ENCODE measurements at places on chromosomes 6 and 20.

GRCh38 chr6:55174211-55175026, at the start of gene HCRTR2:
Gene HCRTR2 (plus strand): TSS chr6:55174515. CDS start chr6:55174588, 73 bp downstream.
- DNase-seq, result no peak

- peak; percentile 71 for DNase-seq
Observed at GRCh38 chr6:162907876-162908481, 180.2 kb downstream of the PACRG start.

- DNase-seq, result no peak
Observed at GRCh38 chr20:63652192-63652980, 838 bp downstream of the STMN3 start.

- no peak for DNase-seq
Observed at GRCh38 chr6:138677538-138677937, 96.0 kb upstream of the CCDC28A start.

- peak; percentile 85 for DNase-seq
Observed at GRCh38 chr6:70709826-70710225, 42.1 kb downstream of the SMAP1 start.

DNA sequence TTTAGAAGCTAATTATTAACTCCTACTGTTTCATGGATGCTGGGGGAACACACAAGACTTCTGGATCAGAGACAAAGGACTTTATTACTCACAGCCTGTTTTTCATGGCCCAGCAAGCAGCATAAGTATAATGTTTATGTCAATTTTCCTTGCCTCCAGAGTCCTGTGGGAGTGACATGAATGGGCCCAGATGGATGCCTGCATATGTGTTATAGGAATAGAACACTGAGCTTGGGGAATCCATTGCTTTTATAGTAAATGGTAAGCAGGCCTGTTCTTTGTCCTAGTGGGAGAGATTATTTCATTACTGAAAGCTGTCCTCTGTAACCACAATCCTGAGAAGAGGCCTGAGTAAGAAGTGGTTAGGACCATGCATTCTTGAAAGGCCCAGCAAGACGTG, 25.6 kb downstream of the BLTP3A start:
- DNase-seq, result no peak

GRCh38 chr6:39243809-39244208, 14.5 kb upstream of the KCNK5 start:
- no peak for DNase-seq

Measured in fibroblast of mammary gland (primary cell).